M059J (cell line): ENCODE measurements at places on chromosomes 7 and 10.
A peak's percentile ranks its signal among the peaks of the same experiment; 100 is the strongest.

DNA sequence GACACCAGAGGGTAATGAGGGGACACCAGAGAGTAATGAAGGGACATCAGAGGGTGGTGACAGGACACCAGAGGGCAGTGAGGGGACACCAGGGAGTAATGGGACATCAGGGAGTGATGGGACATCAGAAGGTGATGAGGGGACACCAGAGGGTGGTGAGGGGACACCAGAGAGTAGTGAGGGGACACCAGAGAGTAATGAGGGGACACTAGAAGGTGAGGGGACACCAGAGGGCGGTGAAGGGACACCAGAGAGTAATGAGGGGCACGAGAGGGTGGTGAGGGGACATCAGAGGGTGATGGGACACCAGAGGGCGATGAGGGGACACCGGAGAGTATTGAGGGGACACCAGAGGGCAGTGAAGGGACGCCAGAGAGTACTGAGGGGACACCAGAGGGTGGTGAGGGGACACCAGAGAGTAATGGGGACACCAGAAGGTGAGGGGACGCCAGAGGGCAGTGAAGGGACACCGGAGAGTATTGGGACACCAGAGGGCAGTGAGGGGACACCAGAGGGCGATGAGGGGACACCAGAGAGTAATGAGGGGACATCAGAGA lies 10.6 kb downstream of the NACAD start:
- no peak for DNase-seq

GRCh38 chr7:46784732-46785131 lies 797.2 kb downstream of the TNS3 start:
- peak; percentile 95 for DNase-seq

DNA sequence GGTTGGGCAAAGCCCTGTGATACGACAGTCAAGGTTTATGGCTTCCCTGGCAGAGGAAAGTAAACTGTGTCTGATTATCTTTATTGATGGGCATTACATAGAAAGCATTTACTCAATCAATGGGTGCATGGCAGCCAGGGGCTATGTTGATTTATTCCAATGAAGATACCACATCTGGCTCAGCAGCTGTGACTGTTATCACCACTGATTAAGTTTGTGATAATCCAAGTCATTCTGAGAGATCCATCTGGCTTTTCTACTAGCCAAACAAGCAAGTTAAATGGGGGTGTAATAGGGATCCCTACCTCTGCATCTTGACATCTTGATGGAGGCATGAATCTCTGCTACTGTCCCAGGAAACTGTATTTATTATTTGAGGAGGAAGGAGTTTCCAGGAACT lies 86.7 kb downstream of the KLF6 start:
- DNase-seq: no peak

DNA sequence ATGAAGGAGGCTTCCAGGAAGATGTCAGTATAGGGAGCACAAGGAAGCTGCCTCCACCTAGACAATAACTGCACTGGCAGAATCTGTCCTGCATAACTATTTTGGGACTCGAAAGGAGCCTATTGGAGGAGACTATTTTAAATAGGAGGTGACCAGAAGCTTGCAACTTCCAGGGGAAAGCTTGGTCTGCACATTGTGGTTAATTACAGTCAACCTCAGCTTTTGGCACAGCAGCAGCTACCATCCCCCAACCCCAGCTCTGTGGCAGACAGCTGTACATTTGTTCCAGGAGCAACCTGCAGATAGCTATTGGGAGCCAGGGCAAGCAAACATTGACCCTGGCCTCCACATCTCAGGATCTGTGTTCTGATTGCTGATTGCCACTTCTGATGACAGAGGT lies 46.3 kb upstream of the NANOS1 start:
- peak; percentile 71 for DNase-seq
